ENCODE measurements at places on chromosomes 6 and 20.

DNA sequence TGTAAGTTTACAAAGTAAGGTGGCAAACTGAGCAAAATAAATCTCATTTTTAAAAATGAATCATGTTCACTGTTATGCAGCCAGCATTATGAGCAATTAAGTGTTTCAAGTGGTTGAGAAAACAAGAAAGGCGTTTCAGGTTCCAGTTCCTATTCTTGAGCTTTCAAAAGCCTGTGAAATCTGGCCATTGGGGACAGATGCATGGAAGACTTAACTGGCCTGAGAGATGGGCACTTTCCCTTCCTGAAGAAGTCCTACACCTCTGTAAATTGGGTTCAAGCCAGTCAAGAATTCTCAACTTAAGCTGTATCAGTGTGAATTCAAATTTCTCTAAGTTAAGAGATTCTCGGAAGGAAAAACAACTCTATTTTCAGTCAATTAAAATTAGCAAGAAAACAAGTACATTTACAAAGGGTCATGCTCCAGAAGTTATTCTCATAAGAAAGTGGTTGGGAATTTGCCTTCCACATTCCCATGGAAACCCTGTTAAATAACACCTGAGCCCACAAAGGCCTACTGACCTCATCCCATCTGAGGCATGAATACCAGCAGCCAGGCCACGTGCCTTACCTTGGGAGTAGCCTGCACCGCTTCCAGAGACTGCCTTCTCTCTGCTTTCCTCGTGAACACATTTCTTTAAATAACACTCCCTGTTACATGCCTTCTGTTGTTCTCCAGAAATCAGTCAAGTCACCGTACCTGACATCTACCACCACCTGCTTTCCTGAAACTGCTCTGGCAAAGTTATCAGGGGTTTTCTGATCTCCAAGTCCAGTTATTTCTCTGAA is 19.4 kb downstream of the MAP3K5 start:
- peak; percentile 14 for DNase-seq

GRCh38 chr6:96716221-96716620 is 121.1 kb downstream of the GPR63 start:
- no peak for DNase-seq

- peak; percentile 20 for DNase-seq
These were observed 126.3 kb upstream of the NT5E start for GRCh38 chr6:85323435-85324040.

DNA sequence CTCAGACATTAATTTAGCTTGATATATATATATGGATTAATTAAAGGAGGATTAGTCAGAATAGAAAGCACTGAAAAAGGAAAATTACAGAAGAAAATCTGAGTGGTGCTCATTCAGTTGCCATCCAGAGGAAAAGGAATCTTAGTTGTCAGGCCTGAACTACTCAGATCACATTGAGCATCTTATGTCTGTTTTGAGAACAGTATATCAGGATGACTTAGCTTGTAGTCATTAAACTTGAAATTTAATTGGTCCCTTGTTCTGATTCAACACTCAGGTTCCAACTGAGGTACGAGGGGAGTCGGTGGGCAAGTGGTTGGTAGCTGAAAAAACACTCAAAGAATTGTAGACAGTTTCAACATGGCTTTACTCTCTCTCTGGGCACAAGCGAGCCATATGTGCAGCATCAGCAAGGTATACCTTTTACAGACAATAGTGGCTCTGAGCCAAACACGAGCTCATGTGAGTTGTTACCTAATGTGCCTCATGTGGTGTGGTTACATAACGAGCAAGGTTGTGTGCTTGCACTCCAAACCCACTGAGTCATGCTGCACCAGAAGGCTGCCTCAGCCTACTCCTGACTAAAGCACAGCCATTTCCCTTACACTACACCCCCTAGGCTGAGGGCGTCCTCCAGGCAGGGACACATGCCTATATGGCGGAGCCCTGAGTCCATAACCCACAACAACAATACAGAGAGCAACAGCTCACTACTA is 73.0 kb upstream of the HMGN3 start:
- DNase-seq = no peak

DNA sequence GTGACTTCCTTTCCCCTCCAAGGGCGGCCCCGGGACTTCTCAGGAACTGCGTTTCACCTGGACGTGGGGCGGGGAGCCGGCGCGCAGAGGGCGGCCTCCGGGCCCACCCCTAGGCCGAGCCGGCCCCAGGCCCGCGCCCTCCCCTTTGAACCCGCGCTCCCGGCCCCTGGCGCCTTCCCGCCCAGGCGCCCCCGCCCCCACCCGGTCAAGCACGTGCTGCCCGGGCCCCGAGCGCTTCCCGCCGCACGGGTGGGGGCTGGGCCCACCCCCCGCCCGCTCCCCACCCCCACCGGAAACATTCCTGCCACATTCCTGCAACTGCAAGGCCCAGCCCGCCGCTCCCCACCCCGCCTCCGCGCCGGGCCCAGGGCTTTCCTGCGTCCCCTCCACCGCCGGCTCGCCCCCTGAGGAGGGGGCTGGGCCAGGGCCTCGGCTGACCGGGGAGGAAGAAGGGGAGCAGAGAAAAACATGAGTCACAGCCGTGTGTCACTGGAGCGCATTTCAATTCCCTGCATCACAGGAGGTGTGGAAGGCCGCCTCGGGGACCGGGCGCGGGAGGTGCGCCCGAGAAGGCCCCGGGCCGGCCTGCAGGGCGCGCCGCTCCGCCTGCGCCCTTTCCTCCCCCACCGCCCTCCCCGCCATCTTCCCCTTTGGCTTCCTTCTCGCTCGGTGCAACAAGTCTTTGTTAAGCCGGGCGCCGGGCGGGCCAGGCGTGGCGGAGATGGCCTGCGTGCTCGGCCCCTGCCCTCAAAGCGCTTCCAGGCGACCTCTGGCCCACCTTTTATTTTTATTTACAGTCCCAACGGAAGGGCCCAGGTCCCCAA is 1.2 kb upstream of the HMGA1 start:
- no peak for DNase-seq

GRCh38 chr6:52881996-52882841 is 27.3 kb downstream of the GSTA3 start:
- DNase-seq = peak; percentile 33

DNA sequence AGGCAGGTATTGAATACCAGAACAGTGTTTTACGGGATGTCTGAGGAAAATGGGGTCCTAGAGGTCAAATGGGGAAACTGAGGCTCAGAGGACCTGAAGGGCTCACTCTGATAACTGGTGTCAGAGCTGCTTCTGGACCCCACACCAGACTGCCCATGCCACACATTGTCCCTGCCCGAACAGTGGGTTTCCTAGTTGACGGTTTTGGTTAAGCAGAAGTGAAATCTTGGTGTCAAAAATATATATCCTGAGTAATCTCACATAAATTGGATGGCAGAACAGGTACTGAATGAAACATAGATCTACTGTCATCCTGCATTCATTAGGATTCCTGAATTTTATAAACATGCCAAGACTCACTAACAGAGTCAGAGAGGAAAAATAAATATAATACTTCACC is 16.3 kb downstream of the NOX3 start:
- DNase-seq = no peak

DNA sequence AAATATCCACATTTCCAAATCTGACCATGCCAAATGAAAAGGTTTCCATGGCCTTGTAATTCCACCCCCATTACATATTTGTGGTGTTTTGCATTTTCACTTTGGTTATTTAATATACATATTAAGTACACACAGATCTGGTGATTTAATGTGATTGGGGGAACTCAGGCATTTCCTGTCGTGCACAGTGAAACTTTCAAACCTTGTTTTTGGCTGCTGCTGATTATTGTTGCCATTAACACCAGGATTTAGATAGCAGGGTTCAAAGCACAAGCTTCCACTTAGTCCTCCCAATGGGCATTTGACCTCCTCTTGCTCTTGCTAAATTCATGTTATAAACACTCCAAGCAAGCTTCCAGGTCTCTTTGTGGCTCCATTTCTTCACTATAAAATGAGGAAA is 166.5 kb downstream of the SOBP start:
- no peak for DNase-seq

DNA sequence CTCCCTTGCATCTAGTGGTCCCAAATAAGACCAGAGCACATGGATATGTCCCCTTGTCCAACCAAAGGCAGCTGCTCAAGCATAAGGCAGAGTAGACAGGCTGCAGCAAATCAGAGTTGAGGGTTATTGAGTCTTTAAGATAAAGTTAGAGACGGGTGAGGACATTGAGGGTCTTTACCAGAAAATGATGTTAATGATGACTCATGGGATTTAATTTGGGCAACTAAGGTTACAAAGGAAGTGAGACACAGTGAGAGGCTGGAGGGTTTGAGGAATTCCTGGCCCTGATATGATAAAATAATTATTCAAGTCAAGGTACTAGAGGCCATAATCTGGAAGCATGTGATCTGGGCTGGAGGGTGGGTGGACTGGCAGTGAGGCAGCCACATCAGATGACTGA is 133.6 kb downstream of the ALDH8A1 start:
- DNase-seq = no peak

GRCh38 chr6:90080876-90081481 is 186.7 kb downstream of the GJA10 start:
- no peak for DNase-seq

GRCh38 chr6:100304575-100304974 is 160.1 kb downstream of the SIM1 start:
- DNase-seq = no peak

DNA sequence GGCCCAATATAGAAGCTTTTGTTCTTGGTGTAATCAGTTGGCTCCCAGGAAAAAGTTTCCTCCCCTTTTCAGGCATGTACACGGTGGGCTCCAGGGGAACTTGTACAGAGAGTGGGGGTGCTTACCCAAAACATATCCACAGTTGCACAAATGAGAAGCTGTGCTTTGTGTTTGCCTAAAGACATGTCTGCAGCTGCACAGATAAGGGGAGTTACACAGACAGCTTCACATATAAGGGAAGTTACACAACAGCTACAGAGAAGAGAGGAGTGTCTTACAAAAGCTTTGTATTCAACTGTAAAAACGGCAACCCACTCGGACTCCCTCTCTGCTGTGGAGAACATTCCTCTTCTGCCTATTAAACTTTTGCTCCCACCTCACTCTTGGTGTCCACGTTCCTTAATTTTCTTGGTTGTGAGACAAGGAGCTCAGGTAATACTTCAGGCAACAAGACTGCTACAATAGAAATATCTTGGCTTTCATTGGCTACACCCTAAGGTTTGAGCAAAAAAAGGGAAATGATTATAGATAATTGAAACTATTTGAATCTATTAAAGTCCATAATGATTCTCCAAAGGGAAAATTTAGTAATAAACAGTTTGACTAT is 7.4 kb upstream of the PNRC1 start:
- no peak for DNase-seq

- no peak for DNase-seq
These were observed 161.0 kb downstream of the RALGAPA2 start for GRCh38 chr20:20551409-20551808.

GRCh38 chr6:125099211-125100073 is 54.1 kb upstream of the TPD52L1 start:
- no peak for DNase-seq

- DNase-seq = no peak
These were observed 71.9 kb upstream of the TOP1 start for GRCh38 chr20:40956542-40957264.

GRCh38 chr6:11333132-11333849 is 100.8 kb upstream of the NEDD9 start:
- DNase-seq = no peak

- no peak for DNase-seq
These were observed 56.8 kb downstream of the EIF2S2 start for GRCh38 chr20:34055290-34055689.

DNA sequence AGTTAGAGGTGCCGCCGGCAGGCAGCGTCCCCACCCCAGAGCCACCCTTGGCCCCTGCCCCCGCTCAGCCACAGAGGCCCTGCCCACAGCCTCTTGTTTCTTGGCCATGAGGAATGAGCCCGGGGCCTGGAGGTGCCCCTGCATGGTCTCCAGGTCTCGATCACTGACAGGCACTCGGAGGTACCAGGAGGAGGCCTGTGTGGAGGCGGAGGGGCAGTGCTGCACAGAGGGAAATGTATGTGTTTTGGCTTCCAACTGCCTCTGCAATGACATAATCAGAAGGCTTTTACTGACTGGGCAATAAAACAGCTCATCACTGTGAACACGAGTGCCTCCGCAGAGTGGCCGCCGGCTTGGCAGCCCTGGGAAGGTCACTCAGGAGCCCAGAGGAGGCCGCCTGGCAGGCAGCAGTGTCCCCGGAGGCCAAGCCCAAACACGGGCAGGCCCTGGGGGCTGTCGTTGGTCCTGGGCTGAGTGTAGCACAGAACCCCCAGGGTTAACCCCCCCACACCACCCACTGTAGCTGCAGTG is 61.1 kb upstream of the GATA5 start:
- DNase-seq = no peak

- DNase-seq = no peak
These were observed 309.1 kb downstream of the LMBRD1 start for GRCh38 chr6:69487688-69488087.

DNA sequence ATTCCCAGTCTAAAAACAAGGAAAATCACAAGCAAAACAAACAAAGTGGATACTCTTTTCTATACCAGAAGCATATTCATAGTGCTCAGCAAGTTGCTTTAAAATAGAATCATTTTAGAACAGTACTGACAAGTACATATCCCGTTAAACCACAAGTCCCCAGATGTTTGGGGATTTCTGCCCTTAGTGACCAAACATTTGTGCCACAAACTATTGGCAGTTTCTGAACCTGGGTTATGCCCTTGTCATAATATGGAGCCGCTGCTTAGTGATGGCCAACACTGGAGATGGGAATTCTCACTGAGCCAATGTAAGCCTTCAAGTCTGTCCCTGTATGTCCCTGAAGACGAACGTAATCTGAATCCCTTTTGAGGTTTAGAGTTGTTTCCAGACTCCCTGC is 436.7 kb upstream of the JAG1 start:
- DNase-seq = no peak

GRCh38 chr20:57066126-57066900 is 200.1 kb downstream of the BMP7 start:
- no peak for DNase-seq

DNA sequence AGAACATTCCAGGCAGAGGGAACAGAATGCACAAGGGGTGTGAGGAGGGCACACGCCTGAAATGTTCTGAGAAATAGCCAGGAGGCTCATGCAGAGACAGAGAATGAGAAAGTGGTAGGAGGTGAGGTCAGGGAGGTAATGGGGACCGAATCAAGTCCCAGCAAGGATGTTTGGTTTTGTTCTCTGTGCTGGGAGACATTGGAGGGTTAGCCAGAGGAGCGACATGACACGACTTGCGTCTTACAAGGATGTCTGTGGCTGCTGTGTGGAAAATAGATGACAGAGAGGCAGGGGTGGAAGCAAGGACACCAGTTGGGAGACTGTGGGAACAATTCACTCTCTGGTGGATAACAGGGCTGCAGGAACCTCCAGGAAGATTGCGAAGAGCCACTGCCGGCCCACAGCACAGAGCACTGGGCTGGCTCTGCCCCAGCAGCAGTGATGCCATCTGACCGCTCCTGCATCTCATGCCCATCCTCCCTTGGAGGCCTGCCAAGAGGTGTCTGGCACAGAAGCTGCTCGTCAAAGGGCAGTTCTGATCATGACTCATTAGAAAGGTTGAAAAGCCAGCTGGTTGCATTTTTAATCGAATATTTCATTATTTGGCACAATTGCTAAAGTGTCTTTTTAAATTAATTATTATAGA is 57.7 kb upstream of the CD83 start:
- DNase-seq = no peak

- DNase-seq = no peak
These were observed 419.3 kb downstream of the PHF3 start for GRCh38 chr6:64054861-64055260.
